ENCODE measurements at places on chromosomes 16 and 17. TPM values are rescaled to one million over a fixed set of nuclear protein-coding genes. Genes with fewer than 3 reads are reported as not detected.

The TLCD3B gene
- total RNA-seq: not detected

The CCL7 gene
- total RNA-seq: 3.4 TPM

The ARL5C gene
- total RNA-seq: not detected

The WNT3 gene
- total RNA-seq: 0.16 TPM

The TPSB2 gene
- total RNA-seq: not detected

All from cardiac atrium fibroblast (primary cell).